ENCODE measurements at places on chromosomes 5 and 9.

- no peak for DNase-seq
Measured at GRCh38 chr9:137297966-137298365, 4.1 kb downstream of the NRARP start.

DNA sequence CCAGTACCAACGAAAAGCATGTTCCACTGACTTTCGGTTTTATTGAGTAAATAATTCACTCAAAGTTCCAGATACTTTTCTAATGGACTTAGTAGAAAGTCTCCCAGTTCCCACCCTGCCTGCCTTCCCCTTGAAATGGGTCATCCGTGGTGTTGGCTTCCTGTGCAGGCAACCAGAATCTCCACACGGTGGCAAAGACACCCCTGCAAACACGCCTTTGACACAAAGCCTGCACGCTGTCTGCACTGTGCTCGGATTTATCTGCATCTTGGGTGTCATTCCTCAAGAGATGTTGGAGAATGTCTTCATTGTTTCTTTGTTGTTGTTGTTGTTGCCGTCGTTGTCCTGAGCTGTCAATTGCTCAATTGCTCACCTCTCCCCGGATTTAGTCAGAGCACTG lies 150.0 kb upstream of the IRX2 start:
- no peak for DNase-seq

DNA sequence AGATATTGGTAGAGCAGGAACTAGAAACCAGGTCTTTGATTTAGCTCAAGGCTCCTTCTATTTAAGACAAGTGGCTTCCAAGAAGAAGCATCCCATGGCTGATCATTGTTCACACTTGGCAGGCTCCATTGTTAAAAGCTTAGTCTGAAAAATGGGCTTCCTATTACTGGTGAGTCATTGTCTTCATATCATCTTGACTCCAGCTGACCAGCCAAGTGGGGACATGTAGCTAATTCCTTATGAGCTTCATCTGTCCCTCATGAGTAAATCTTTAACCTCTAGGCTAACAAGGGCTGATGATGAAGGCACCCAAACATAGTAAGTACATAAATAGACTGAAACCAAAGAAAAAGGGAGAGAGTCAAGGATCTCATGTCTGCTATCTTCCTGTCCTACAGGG lies 530.3 kb upstream of the KLF4 start:
- no peak for DNase-seq

GRCh38 chr9:69004836-69005235 lies 9.1 kb downstream of the PRKACG start:
- no peak for DNase-seq

DNA sequence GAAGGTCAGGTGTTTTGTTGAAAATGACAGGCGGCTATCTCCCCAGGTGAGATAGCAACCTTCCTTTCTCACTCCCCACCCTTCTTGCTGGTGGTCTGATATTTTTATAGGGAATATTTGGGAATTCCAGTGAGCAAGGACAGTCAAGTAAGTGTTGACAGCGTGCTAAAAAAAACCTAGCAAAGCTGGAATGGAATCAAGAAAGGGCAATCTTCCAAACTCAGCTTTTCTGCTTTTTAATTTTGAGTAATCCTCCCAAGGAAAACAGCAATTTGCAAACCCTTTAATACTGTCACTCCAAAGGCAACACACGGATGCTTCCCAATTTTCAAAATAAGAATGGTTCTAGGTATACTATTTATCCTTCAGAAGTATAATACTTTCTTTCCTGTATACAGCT lies 143.7 kb upstream of the PCA3 start:
- DNase-seq, result peak; percentile 31
